ENCODE measurements at places on chromosomes 5 and 9.
A peak's percentile ranks its signal among the peaks of the same experiment; 100 is the strongest.

DNA sequence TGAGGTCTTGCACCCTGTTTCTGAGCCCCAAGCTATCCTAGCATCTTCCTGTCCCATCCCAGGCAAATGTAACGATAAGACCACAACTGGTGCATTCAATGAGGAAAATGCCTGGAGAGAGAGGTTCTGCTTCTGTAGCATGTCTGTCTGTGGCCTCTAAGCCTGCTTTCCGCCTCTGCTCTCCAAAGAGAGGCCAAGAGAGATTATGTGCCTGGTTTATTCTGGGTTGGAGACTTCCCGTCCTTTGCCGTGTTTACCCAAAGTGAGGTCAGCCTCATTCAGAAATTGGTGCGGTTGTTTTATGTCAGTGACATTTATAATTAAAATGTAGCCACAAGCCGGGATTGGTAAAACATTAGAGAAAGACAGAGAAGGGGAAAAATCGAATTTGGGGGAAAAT is 77.8 kb downstream of the FGF1 start:
- DNase-seq, result no peak

DNA sequence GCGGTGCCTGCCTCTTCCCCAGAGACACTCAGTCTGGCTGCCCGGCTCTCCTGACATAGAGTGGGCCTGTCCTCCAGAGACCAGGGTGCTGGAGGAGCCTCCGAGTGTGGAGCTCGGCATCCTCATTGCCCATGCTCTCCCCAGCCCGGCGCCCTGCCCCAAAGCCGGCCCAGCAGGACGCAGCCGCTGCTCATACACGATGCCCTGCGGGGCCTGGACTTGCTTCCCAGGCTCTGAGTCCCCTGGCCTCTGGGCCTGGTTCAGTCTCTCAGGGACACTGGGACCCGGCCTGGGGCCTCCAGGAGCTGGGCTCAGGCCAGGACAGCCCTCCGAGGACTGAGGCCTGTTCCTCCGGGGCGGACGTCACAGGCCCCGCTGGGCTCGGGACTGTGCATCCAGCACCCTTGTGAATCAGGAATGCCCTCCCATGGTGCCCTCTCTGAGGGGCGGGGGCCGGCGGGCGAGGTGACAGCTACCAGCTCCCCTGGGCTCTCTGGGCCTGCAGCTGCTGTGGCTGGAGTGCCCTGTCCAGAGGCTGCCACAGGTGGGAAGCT is 23.2 kb downstream of the TPPP start:
- no peak for DNase-seq

DNA sequence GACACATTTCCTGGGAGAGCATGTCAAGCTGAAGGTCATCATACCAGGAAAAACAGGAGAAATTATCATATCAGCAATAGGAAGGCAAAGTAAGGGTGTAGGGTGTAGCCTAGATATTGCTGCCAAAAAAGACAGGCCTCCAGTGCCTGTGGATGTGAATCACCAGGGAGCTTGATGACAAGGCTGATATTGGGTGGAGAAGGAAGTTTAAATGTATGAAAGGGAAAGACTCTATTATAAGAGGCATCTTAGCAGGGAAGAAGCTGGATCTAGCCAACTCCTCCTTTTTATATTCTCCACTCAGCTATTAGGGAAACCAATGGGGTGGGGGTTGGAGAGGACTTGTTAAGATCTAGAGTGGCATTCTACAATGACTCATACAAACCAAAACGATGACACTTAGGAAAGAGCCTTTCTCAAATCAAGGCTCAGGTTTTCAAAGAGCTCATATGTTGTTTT is 13.4 kb upstream of the TXNDC8 start:
- DNase-seq, result peak; percentile 17

GRCh38 chr9:93276973-93277372 is 93.0 kb downstream of the WNK2 start:
- no peak for DNase-seq

GRCh38 chr5:174314261-174314660 is 268.8 kb downstream of the NSG2 start:
- DNase-seq, result no peak

GRCh38 chr5:68149189-68149588 is 66.4 kb upstream of the PIK3R1 start:
- no peak for DNase-seq

DNA sequence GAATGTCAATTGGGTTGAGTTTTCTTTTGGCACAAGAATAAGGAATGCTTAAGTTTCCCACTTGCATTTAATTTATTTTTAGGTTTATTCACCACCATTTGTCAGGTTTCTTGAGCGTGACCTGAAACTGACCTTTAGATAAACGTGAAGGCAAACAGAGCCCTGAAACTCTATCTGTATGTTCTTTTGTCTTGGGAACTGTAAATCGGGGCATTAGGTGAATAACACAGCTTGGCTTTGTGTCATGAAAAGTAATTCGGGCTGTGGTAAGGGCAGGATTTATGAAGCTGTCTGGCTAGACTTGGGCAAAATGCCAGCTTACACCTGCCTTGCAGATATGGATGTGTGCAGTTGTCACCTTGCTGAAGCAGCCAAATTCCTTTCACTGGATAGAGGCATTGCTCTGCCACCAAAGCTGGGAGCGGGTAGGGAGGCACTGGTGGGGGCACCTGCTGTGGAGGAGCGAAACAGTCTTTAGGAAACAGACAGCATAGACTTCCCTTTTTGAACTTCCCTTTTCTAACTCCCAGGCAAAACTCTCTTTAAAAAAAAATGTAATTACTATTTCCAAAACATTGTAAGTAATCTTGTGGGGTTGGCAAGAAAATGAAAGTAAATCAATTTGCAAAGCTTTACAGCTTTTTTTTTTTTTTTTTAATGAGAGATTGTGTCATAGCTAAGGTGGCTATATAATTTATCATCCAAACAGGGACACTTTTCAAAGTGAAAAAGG is 545.2 kb downstream of the CSNK1G3 start:
- DNase-seq, result no peak

DNA sequence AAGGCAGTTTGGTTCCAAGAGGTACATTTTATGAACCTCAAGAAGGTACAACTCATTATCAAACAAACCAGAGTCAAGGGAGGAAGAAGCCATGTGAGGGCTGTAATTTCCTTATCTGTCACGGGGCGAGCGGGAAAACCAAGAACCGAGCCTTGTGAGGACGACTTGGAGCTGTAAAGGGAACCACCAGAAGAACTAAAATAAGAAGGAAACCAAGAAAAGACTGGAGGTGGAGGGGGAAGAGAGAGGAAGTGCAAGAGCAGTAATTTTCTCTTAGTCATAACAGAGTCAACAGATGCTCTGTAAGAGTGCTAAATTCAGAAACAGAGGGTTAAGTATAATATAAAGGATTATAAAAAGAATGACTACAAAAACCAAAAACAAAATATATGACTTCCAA is 127.1 kb downstream of the DIRAS2 start:
- DNase-seq, result no peak

DNA sequence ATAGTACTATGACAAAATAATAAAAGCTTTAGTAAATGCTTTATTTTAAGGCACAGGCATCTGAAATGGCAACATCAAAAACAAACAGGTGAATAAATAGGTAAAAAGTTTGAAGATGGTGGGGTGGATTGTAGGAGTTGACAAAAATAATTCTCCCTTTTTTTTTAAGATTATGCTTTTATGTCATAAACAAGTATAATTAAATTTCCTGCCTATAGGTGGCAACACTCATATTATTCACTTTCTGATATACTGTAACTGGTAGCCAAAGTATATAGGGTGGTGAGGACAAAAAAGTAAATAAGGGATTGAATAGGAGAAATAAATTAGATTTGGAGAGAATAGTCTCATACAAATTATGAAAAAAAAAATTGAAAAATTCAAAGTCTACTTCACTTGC is 120.0 kb upstream of the ACOT12 start:
- DNase-seq, result no peak

Measured in smooth muscle cell of the brain vasculature (primary cell).